ENCODE measurements at places on chromosomes 13 and 19.

- no peak for DNase-seq
Observed at GRCh38 chr13:113990321-113990837, 16.5 kb upstream of the C13orf46 start.

- DNase-seq = no peak
Observed at GRCh38 chr13:25171517-25172302, at the start of gene AMER2. Gene AMER2 (minus strand): TSS chr13:25172288. CDS start chr13:25171619, 669 bp downstream.

GRCh38 chr13:29754473-29754806, 96.0 kb downstream of the UBL3 start:
- DNase-seq = no peak

- no peak for DNase-seq
Observed at GRCh38 chr19:33497131-33497777, 24.3 kb downstream of the PEPD start.
